ENCODE measurements at places on chromosomes 6 and 20.

DNA sequence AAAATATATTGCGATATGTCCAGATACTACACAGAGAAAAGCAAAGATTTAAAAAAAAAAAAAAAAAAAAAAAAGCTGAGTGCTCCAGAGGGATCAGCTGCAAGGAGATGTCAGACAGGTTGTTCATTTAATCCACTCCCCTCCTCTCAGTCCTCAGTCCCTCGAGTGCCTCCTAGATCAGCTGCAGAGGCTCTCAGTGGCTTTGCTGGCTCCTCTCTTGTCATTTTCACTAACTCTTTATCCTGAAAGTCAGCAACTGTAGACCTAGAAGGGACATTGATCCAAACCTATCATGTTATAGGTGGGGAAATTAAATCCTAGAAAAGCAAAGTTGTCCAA is 61.6 kb downstream of the KIAA0319 start:
- DNase-seq: no peak

- DNase-seq: no peak
Observed at GRCh38 chr6:17493286-17493685, 99.9 kb downstream of the CAP2 start.

- DNase-seq: no peak
Observed at GRCh38 chr6:16092990-16093389, 35.9 kb upstream of the MYLIP start.

GRCh38 chr6:13432526-13433184 is 54.7 kb downstream of the GFOD1 start:
- DNase-seq: no peak

DNA sequence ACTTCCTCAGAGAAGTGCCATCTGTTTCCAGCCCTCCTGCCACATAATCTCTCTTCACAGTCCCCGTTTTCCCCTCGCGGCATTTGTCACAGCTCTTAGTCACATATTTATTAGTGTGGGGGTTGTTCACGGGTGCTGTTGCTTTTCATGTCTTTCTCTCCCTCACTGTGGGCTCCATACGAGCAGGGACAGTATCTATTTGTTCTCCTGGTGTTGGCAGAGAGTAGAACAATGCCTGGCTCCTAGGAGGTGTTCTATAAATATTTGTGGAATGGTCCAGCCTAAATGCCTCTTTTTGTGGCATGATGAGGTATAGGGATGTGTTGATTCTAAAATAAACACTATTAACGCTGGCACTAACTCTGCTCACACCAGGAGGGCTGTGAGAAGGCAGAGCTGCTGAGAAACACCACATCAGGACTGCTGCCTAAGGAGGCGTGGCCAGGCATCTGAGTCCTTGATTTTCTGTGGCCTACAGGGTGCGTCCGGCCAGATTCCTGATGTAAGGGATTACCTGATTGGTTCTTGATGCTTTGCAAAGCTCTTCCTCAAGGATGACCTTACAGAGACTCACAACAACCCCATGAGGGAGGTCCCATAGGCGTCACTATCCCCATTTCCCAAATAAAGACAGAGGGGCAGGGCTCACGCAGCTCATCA is 219.8 kb upstream of the ARID1B start:
- DNase-seq: no peak

DNA sequence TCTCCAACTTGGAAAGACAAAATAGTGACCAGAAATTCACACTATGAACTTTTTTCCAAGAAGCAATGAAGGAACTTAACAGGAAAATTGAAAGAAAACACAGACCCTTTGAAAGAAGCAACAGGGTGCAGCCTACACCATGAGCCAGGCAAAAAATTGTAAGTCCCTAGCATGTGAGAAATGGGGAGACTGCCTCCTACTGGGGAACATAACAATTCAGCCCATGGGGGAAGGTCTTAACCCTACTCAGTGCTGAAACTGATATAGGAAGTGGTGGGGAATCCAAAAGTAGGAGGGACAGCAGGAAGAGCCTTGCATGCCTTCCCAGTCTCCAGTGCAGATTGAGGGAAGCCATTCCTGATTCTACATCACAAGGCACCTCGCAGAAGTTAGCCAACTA is 235.1 kb upstream of the UFL1 start:
- DNase-seq: no peak

GRCh38 chr6:1904466-1904799 is 294.7 kb downstream of the FOXC1 start:
- DNase-seq: no peak

- DNase-seq: no peak
Observed at GRCh38 chr6:12060780-12061609, 48.9 kb downstream of the HIVEP1 start.

GRCh38 chr6:138036111-138036510 is 71.1 kb downstream of the PERP start:
- DNase-seq: no peak
